ENCODE measurements at places on chromosomes 11 and 22.

DNA sequence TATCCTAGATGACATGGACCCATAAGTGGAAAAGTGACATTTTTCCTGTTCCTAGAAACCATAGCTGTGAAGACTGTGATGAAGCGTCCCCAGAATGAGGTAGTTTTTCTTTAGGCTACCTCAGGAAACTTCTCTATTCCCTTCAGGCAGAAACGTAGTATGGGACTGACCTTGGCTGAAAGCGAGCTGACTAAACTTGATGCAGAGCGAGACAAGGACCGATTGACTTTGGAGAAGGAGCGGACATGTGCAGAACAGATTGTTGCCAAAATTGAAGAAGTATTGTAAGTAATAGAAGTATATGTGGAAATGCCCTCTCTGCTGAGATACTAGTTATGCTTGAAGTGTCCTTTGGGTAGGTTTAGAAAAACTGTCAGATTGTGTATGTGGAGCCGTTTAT is 64.7 kb upstream of the GRIK4 start:
- no peak for DNase-seq

DNA sequence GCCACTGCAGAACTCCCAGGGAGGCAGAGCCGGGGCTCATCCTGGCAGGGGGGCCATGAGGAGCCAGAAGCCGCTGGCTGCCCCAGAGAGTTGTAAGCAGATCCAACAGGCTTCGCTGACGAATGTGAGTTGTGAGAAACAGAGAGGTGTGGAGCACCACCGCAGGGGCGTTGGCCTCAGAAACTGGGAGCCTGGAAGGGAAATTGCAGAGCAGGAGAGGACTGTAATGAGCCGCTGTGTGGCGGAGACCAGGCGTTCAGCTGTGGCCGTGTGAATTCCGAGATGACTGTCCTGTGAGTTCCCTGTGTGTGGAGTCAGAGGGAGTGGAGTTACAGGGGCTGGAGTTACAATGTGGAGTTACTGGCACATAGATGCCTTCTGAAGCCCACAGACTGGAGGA is 27.7 kb upstream of the ETS1 start:
- no peak for DNase-seq

DNA sequence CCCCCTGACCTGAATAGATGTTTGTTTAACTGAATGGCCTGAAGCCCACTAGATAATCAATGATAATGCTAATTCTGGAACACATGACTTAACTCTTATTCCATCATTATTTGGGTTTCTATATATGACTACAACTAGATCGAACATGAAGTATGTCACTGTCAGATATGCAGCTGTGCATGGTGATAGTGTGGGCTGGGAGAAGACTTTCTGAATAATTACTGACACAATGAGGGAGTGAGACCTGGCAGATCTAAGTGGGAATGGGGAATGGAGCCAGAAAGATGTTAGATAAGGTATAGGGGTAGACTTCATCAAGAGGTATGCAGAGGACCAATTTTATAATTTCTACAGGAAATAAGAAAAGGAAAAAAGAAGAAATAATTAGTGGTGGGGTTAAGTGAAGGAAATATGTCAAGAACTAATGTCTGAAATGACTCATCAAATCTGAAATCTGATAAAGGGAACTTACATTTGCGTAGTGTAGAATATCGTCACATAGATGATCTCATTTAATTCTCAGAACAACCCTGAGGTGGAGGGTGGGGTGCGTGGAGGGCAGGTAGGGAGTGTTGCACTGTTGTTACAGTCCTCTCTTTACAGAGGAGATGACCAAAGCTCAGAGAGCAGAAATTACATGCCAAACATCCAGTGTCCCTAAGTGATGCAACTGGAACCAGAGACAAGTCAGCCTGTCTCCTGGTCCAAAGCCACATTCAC is 68.2 kb upstream of the EED start:
- no peak for DNase-seq

- no peak for DNase-seq
These were observed 6.5 kb downstream of the PTDSS2 start for GRCh38 chr11:456533-456932.
